ENCODE measurements at places on chromosomes 5 and 9. TPM values are rescaled to one million over a fixed set of nuclear protein-coding genes. Genes with fewer than 3 reads are reported as not detected.

- DNase-seq: no peak
These were observed 77.6 kb downstream of the SIL1 start for GRCh38 chr5:139120521-139120920.

GRCh38 chr9:79477955-79478771, 93.6 kb upstream of the TLE4 start:
- DNase-seq: peak; percentile 24

DNA sequence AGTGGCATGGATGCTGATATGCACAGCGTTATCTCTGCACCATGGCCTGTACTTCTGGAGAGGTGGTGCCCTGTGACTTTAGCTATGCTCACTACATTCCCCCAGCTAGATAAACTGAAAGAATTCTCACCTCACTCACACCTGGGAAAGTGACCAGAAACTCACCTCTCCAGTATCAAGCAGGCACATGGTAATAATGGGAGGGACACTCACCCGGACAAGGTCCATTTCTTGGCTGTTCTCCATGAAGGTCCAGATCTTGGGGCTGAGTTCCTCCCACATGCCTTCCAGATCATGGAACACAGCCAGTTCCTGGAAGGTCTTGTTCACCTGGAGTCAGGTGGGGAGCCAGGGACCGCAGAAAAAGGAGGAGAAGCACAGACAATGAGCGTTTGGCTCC, 72.8 kb downstream of the NIPSNAP3B start:
- no peak for DNase-seq

- DNase-seq: no peak
These were observed 5.0 kb downstream of the DPP7 start for GRCh38 chr9:137109250-137110146.

GRCh38 chr5:79401216-79401615, 112.7 kb downstream of the HOMER1 start:
- DNase-seq: no peak

DNA sequence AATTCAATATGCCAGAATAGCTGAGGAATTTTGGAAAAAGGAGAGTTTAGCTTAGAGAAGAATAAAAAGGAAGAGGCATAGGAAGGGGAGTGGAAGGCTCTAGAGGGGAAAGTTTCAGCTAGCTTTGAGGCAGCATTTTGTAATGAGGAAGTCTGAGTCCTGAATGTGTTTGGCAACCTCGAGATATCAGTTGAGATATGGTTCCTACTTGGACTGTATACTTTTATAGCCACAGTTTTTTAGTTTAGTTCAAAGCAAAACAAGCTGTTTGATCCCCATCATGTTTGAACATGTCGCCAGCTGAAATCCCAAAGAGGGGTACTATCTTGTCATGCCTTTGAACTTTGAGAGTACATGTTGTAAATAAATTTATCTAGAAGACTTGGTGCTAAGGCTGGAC, 559.0 kb upstream of the FTMT start:
- no peak for DNase-seq

DNA sequence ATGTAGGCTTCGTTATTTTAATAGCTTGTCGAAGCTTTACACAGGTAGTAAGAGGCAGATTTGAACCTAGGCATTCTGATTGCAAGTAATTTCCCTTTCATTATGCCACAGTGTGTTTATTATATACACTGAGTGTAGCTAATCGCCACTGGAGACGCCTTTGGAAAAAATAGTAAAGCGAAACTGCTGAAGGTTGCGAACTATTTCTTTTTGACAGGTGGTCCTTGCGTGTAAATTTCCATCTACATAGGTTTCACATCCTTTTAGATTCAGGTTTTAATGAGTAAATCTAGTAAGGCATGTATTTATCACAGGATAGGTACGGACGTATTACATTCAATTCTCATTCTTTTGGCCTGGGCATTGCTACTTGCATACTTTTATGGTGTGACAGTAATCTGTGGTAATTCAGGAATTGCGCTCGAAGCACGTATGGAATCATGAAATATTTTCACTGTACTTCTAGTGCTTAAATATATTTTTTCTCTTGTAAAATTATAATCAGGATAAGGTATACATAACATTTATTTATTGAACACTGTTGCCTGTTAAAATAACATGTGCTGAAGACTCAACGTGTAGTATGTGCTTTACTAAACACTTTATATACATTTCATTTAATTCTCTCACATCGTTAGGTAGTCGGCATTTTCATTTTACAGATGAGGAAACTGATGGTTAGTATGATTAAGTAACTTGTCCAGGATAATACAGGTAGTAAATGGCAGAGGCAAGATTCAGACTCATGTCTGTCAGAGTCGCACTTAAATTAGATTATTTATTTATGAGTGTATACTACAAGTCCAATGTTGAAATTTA, 1.8 kb downstream of the MARCHF6 start:
- DNase-seq: peak; percentile 51

DNA sequence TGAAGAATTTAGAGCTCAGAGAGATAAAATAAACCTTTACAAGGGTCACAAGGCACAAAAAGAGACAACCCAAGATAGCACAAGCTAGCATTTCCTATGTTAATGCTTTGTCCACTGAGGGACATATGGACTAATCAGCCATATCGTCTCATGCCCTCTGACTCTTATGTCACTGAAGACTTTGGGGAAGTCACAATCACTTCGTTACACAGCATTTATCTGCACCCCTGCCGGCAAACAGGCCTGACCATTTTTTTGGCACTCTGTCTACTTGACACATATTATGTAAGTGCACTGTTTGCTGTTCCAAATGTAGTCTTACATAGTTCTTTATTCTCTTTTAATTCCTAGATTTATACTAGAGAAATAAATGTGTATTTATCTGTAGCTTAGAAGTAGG, 13.9 kb upstream of the BNC2 start:
- no peak for DNase-seq

- no peak for DNase-seq
These were observed 19.6 kb downstream of the LPCAT1 start for GRCh38 chr5:1504069-1504595.

DNA sequence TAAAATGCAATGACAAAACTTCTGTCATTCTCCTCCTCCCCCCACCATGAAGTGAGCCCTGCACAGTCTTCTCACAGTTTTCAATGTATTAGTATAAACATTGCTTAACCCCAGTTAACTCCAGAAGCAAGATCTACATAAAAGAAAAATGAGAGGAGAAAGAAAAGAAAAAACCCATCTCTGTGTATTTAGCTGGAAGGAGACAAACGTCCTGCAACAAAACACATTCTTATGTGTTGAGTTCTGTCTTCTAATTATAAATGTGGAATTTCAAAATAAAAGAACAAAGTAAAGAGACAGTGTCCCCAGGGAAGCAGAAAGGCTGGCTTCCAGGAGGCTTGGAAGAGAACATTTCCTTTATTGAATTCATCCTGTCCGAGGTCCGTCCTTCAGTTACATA, 491.9 kb upstream of the TUSC1 start:
- no peak for DNase-seq

GRCh38 chr5:428754-429452, 14.1 kb upstream of the EXOC3 start:
- no peak for DNase-seq

GRCh38 chr5:31470608-31471007, 61.3 kb downstream of the DROSHA start:
- no peak for DNase-seq

DNA sequence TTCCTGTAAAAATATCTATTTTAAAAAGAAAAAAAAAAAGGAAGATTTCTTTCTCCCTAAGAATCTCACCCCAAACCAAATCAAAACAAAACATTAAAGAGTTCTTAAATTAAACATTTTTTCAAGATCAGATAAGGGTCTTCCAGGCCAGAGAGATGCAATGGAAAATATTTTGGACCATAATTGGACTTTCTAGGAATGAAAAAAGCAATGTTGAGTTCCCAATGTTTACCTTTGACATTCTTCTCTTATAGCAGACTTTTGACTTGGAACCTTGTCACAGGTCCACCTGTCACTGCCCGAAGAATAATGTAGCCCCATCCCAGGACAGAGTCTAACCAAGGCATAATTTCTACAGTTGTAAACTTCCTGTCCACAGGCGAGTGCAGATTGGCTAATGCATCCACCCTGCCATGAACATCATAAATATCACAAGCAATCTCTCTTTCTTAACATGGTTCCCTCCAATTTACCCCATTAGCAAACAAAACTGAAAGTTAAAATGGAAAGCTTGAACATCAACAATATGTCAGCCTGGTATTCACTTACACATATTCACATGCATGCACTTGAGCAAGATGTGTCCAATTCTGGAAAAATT, 121.7 kb upstream of the ZNF366 start:
- no peak for DNase-seq

DNA sequence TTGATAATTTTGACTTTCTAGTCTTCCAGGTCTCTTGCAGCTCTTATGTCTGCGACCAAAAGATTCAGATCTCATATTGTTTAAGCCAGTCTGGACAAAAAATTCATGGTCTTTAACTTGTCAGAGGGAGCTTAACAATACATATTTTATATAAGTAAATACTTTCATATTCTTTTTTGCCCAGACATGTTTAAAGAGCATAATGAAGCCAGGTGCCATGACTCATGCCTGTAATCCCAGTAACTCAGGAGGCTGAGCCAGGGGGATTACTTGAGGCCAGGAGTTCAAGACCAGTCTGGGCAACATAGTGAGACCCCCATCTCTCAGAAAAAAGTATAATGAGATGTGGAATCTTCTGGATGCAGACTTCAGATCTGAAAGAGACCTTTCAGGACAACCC, 69.8 kb downstream of the JMY start:
- no peak for DNase-seq

DNA sequence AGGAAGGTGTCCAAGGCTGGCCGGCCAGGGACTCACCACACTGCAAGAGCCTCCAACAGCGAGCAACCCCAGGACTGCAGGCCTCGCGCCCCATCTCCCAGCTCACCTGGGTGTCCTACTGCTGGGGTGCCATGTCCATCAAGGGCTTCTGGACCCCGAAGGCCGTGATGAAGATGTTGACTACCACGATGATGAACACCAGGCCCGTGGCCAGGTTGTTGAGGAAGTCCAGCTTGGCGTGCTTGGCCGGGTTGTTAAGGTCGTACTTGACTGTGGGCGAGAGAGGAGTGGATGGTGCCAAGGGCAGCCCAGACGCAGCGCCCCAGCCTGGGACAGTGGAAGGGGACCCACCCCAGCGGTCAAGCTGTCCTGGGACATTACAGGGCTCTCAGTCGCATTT, 9.3 kb downstream of the NINJ1 start:
- no peak for DNase-seq

GRCh38 chr9:138023394-138024124, 146.0 kb downstream of the CACNA1B start:
- DNase-seq: peak; percentile 10

- DNase-seq: no peak
These were observed 16.7 kb upstream of the CD74 start for GRCh38 chr5:150429410-150429873.

DNA sequence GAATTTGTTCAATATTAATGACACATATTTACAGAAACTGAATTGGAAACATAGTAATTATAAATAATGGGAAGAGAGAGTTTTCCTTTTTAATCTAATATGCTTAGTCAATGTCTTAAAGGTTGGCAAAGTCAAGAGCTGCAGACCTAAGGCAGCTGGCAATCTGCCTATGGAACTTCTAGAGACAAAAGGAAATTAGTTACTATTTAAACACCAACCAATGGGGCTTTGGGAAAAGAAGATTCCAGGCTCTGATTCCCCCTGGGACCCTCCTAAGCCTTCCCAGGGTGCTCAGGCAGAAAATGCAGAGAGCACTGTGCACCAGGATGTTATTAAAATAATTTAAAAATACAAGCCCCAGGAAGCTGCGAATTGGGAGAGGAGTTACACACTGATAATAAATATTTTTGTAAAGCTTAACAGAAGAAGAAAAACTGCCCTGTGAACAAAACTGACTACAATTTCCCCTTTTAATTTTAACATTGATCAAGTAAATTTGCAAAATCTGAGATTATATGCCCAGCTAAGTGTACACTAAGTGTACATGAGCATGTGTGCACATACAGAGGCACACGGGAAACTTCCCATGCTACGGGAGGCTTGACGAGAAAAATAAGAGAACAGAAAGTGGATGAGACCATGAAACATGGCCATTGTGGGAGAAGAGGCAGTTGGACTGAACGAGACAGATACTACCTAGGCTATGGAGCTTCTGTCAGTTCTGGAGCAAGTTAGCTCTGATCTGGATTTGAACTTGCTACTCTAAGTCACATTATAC, 77.4 kb upstream of the ADAMTS16 start:
- DNase-seq: no peak

DNA sequence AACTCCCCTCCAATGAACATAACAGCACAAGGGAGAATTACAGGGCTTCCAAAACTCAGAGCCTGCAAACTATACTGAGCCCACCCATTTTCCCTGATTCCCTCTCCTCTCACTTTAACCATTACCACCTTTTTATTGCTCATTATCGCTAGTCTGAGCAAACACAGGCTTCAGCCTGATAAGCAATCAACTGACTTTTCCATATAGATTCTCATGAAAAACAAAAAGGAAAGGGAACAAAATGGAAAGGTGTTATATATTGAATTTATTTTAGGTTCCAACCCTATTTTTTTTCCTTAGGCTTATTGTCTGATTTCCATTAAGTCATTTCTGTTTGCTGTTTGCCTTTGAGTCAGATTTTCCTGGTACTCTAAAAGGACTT, 27.9 kb downstream of the SEMA6A start:
- no peak for DNase-seq

DNA sequence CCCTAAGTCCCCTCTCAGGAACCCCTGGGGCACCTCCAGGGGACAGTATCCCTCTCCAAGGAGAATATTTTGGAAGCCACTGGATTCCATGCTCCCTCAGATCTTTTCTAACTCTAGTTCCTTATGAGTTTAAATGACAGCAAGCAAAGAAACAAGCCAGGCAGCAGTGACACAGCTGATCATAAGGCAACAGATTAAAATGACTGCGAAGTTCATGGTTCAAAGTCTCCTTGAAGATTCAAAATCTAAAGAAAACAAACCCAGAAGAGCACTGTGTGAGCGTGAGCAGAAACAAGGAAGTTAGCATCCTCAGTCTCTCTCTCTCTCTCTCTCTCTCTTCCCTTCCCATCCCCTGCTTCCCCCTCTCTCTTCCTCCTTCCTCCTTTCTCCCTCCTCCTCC, 316.7 kb upstream of the SLC30A5 start:
- no peak for DNase-seq

DNA sequence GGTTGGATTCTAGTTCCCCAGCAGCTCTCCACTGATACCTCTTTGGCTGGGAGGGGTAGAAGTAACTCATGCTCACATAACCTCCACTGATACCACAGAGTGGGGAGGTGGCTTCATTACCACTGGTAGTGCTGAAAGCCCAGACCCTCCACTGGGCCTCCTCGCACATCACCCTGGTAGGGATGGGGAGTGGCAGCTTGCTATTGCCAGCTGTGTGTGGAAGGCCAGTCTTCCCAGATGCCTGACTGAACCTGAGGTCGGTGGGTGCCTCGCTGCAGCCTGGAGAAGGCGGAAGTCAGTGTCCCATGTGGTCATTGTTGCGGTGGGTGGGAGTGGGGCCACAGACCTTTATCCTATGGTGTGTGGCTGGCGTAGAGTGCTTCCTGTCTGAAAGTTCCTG, 138.0 kb downstream of the TAF11L14 start:
- no peak for DNase-seq

GRCh38 chr5:131981516-131981915, 29.9 kb downstream of the ACSL6 start:
- DNase-seq: no peak

The C5orf58 gene
- not detected for total RNA-seq

The CDKN2B-AS1 gene
- total RNA-seq: not detected

The MOB3B gene
- 1.3 TPM for total RNA-seq

The SH3RF2 gene
- total RNA-seq: not detected

The SPATA31E1 gene
- not detected for total RNA-seq

The C5orf34 gene
- total RNA-seq: 8.9 TPM

The GBGT1 gene
- 2.9 TPM for total RNA-seq

The SPATA9 gene
- not detected for total RNA-seq

The RALGPS1 gene
- total RNA-seq: 1.1 TPM

The QRFP gene
- not detected for total RNA-seq

The IL13 gene
- 0.44 TPM for total RNA-seq

Measured in activated naive CD8-positive, alpha-beta T cell treated with anti-CD3 and anti-CD28 coated beads for 36 hours (primary cell).